Caco-2 (cell line): ENCODE measurements at places on chromosomes 13 and 19. TPM values are rescaled to one million over a fixed set of nuclear protein-coding genes. Genes with fewer than 3 reads are reported as not detected.

AMER2 gene
- total RNA-seq, result not detected in 2 replicates

GRCh38 chr13:25394402-25395060, 22.8 kb downstream of the ATP8A2 start:
- no peak overlapping the region for H3K27ac ChIP-seq
- H3K27me3 ChIP-seq, result no peaks in the 10 kb centered on the region
- 0 out of 2 replicates have a peak, but pooled peaks cover 3% of the 10 kb centered on the region for H3K4me1 ChIP-seq
- no peak overlapping the region for H3K4me3 ChIP-seq

FBN3 gene
- 15.0 and 16.4 TPM in 2 replicates for total RNA-seq

DNA sequence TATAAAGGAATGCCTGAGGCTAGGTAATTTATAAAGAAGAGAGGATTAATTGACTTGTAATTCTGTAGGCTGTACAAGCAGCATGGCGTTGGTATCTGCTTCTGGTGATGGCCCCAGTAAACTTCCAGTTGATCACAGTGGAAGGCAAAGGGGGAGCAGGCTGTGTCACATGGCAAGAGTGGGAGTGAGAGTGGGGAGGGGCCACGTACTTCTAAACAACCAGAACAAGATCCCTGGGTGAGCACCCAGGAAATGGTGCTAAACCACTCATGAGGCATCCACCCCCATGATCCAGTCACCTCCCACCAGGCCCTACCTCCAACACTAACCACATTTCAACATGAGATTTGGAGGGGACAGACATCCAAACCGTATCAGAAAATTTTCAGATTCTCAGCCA, 3.0 kb upstream of the RNF113B start:
- no peak for DNase-seq
- H3K4me3 ChIP-seq, result no peak overlapping the region
- peaks cover 1% of the 10 kb centered on the region for H3K36me3 ChIP-seq
- H3K27ac ChIP-seq, result no peak overlapping the region

UPF3A gene
- 86.2 and 88.3 TPM in 2 replicates for total RNA-seq

DNA sequence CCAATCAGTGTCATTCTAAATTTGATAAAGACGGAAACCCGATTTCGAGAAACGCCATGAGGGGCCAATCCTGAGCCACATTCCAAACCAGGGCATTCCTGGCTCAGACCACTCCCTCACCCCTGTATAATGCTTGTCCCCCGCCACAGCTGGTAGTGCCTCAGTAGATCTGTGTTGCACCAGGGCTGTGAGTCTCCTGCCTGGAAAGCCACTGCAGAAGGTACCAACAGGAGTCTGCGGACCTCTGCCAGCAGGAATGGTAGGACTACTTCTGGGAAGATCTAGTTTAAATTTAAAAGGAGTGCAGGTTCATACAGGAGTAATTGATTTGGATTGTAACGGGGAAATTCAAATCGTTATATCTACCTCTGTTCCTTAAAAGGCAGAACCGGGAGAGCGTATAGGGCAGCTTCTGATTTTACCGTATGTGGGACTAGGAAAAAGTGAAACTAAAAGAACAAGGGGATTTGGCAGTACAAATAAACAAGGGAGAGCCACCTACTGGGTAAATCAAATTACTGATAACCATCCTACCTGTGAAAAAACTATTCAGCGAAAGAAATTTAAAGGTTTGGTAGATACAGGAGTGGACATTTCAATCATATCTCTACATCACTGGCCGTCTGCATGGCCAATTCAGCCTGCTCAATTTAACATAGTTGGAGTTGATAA, 20.8 kb upstream of the ZNF266 start:
- no peak for DNase-seq
- H3K4me1 ChIP-seq, result no peaks in the 10 kb centered on the region
- H3K4me3 ChIP-seq, result no peak overlapping the region
- no peaks in the 10 kb centered on the region for H3K36me3 ChIP-seq

DNA sequence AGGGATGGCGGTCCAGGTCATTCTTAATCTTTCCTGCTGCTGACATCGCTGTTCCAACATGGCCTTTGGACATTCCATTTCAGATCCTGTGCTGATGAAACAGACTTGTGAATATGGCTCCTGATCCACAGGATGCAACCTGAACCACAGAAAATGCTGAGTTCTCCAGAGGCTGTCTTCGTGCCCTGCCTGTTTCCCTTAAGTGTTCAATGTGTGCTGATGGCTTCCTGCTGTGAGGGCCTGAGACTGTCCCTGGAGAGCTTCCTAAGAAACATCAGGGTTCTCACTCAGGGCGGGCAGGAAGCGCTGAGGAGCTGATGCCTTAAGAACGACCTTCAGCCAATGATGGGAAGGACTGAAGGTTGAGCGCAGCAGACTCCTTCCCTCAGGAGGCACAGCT, 909.4 kb downstream of the UQCRFS1 start:
- H3K36me3 ChIP-seq, result no peaks in the 10 kb centered on the region
- H3K4me1 ChIP-seq, result no peaks in the 10 kb centered on the region
- H3K27me3 ChIP-seq, result no peaks in the 10 kb centered on the region
- no peak overlapping the region for H3K4me3 ChIP-seq
- no peak for DNase-seq
- H3K27ac ChIP-seq, result no peak overlapping the region

POSTN gene
- 0.21 and 0.29 TPM in 2 replicates for total RNA-seq

- no peak overlapping the region for H3K27ac ChIP-seq
- no peak overlapping the region for H3K4me3 ChIP-seq
- no peaks in the 10 kb centered on the region; the same call in 1 of the 2 replicates for H3K27me3 ChIP-seq
- DNase-seq, result no peak
- no peaks in the 10 kb centered on the region for H3K36me3 ChIP-seq
Measured at GRCh38 chr13:32955881-32956594, 60.2 kb upstream of the KL start.

KIR3DL2 gene
- not detected in 2 replicates for total RNA-seq

ZNF571 gene
- total RNA-seq, result 1.4 and 3.6 TPM in 2 replicates

- H3K27ac ChIP-seq, result no peak overlapping the region
- H3K4me1 ChIP-seq, result peaks cover 5% of the 10 kb centered on the region
- H3K36me3 ChIP-seq, result no peaks in the 10 kb centered on the region
Measured at GRCh38 chr13:31903111-31903815, 128.3 kb upstream of the FRY start.

- no peak for DNase-seq
- H3K27me3 ChIP-seq, result no peaks in the 10 kb centered on the region
- no peak overlapping the region for H3K4me3 ChIP-seq
- H3K27ac ChIP-seq, result no peak overlapping the region
- H3K4me1 ChIP-seq, result peaks cover 6% of the 10 kb centered on the region; the same call in 1 of the 2 replicates
- no peaks in the 10 kb centered on the region; the same call in 1 of the 2 replicates for H3K36me3 ChIP-seq
Measured at GRCh38 chr19:13983213-13983889, 22.8 kb downstream of the RFX1 start.

ACP5 gene
- 0.48 TPM in 1 of 2 replicates, not detected in the other for total RNA-seq

- DNase-seq, result no peak
- no peak overlapping the region for H3K27ac ChIP-seq
- no peak overlapping the region for H3K4me3 ChIP-seq
- H3K4me1 ChIP-seq, result no peaks in the 10 kb centered on the region
- no peaks in the 10 kb centered on the region for H3K36me3 ChIP-seq
- no peaks in the 10 kb centered on the region; the same call in 1 of the 2 replicates for H3K27me3 ChIP-seq
Measured at GRCh38 chr13:26743971-26744370, 16.6 kb downstream of the GPR12 start.

DNA sequence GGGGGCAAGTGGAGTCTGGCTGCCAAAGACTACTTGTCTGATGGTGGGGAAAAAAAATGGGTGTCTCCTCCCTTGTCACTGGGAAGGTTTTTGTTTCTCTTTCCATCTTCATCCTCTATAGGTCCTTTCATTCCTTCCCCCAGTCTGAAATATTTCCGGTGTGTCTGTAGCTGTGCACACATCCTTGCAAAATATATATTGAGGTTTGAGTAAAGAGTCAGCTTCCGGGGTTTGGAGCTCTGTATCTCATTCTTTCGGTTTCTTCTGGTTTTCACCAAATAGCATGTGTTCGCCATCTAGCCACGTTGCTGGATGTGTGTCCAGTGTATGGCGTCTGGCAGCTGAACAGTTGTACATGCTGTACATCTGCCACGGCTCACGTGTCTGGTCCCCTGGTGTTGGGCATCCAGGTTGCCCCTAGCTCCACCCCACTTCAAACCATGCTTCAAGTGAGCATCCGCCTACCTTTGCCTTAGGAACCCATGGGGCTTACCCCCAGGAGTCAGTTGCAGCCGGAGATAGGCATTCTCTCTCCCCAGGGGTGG, 142.2 kb downstream of the SIPA1L3 start:
- DNase-seq, result no peak
- no peaks in the 10 kb centered on the region; the same call in 1 of the 2 replicates for H3K36me3 ChIP-seq
- no peaks in the 10 kb centered on the region for H3K27me3 ChIP-seq
- H3K4me1 ChIP-seq, result no peaks in the 10 kb centered on the region
- no peak overlapping the region for H3K27ac ChIP-seq
